Activated effector memory CD4-positive, alpha-beta T cell treated with anti-CD3 and anti-CD28 coated beads, Interleukin-2, amount 50 U/mL, for 16 hours (primary cell): ENCODE measurements at places on chromosomes 3 and 15.

- no peak for DNase-seq
These were observed 644.3 kb downstream of the NR2F2 start for GRCh38 chr15:96974761-96975160.

- DNase-seq: no peak
These were observed 145.9 kb downstream of the APBA2 start for GRCh38 chr15:29031502-29032228.

DNA sequence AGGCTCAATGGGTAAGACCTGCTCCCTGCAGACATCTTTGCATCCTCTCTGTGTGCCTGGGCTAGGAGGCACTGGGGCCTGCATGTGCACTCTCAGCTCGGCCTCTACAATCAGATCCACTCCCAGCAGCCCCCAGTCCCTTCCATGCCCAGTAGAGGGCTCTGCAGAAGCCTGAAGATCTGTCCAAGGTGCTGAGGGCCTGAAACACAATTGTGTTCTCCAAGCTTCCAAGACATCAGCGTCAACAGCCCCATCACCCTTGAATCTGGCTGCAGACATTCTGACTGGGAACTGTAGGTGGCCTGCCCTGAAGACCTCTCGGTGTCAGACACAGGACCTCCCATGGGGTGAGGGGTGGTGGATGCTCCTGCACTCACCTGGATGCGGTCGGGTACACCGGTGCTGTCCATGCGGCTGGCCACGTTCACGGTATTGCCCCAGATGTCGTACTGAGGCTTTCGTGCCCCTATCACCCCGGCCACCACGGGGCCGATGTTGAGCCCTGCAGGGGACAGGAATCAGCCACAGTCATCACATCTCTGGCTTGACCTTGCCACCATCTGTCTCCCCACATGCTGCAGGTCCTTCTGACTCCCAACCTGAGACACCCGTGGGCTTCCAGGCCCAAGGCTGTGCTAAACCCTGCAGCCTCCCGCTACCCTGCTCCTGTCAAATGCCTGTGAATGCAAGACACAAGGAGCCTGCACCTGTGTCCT is 84.7 kb downstream of the SEC22A start:
- DNase-seq: peak; percentile 58

GRCh38 chr3:161558236-161558635 is 61.6 kb downstream of the OTOL1 start:
- no peak for DNase-seq

DNA sequence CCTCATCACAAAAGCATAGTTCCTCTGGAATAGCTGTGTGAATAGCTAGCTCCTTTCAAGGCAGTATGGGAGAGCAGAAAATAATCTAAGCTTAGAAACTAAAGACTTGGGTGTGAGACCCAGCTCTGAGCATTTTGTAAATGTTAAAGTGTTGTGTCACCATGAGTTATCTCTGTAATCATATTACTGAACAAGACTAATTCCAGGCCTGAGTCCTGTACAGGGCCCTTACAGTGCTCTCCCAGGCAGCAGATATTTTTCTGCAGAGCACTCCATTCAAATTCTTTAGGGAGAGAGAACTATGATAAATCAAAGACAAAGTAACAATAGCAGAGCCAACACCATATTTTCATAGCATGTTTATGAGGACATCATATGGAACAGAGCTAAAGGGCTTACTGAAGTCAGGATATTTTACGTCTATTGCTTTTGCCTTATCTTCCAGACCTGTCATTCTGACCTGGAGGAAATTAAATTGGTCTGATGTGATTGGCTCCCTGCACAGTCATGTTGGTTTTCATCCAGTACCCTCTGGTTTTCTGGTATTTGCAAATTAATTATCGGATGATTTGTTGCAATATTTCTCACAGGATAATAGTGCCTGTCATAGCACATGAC is 172.6 kb upstream of the PPP2R3A start:
- DNase-seq: no peak

GRCh38 chr3:48885753-48886152 is 12.9 kb downstream of the SLC25A20 start:
- DNase-seq: no peak

DNA sequence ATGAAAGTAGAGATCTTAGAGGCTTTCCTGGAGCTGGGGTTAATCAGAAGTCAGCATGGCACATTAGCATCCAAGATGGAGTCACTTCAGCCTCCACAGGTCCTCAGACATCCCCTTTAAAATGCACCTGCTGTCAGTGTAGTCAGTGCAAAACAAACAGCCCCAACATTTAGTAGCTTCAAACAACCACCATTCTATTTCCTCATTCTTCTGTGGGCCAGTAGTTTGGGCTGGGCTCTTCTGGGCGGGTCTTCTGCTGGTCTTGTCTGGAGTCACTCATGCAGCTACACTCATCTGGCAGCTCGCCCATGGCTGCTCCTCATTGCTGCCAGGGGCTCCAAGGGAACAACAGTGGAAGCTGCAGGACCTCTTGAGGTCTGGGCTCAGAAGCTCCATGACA is 99.9 kb downstream of the TLE3 start:
- DNase-seq: no peak

DNA sequence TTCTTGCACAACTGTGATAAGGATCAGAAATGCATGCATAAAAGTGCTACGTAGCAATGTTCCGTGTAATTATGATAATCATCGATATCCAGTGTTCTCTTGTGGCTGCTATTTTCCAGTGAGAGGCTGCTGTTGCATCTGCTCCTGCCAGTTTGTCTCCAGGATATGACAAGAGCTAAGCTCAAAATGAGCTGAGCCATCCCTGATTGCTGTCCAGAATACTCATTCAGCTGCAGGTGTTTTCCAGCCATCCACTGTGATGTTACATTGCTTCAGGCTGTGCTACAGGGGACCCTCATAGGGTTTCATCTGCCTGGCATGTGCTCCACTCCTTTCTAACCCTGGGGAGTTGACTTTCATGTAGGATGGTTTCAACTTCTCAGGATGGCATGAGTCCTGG is 976.0 kb downstream of the ROBO1 start:
- no peak for DNase-seq

GRCh38 chr3:146091397-146091796 is 69.6 kb downstream of the PLOD2 start:
- DNase-seq: no peak

GRCh38 chr3:190003681-190004123 is 117.0 kb downstream of the P3H2 start:
- DNase-seq: no peak

DNA sequence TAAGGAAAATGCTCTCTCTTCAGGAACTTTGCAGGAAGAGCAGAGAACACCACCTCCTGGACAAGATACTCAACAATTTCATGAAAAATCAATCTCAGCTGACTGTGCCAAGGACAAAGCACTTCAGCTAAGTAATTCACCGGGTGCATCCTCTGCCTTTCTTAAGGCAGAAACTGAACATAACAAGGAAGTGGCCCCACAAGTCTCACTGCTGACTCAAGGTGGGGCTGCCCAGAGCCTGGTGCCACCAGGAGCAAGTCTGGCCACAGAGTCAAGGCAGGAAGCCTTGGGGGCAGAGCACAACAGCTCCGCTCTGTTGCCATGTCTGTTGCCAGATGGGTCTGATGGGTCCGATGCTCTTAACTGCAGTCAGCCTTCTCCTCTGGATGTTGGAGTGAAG is 200.5 kb downstream of the AKAP13 start:
- peak; percentile 82 for DNase-seq

DNA sequence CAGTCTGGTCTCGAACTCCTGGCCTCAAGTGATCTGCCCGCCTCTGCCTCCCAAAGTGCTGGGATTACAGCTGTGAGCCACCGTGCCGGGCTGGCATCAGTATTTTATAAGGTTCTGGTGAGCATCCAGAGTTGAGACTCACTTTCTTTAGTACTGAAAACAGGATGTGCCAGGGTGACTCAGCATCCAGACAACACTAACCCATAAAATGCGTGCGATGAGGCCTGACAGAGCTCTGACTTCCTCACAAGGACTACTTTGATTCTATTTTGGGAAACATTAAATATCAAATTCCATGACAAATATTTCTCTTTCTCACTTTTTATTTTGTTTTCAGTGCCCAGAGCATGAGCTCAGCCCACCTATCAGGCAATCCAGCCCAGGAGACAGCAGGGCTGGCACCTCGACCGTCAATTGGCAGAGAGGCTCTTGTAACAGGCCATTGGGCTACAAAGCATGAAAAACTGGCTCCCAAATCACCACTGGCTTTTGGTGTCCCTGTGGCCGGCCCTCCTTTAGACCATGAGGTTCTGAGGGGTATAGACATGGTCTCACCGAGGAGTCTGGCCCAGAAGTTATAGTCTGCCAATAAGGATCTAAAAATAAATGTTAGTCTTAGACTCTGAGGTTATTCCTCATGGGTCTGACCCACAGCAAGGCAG is 75.0 kb downstream of the FEM1B start:
- no peak for DNase-seq

DNA sequence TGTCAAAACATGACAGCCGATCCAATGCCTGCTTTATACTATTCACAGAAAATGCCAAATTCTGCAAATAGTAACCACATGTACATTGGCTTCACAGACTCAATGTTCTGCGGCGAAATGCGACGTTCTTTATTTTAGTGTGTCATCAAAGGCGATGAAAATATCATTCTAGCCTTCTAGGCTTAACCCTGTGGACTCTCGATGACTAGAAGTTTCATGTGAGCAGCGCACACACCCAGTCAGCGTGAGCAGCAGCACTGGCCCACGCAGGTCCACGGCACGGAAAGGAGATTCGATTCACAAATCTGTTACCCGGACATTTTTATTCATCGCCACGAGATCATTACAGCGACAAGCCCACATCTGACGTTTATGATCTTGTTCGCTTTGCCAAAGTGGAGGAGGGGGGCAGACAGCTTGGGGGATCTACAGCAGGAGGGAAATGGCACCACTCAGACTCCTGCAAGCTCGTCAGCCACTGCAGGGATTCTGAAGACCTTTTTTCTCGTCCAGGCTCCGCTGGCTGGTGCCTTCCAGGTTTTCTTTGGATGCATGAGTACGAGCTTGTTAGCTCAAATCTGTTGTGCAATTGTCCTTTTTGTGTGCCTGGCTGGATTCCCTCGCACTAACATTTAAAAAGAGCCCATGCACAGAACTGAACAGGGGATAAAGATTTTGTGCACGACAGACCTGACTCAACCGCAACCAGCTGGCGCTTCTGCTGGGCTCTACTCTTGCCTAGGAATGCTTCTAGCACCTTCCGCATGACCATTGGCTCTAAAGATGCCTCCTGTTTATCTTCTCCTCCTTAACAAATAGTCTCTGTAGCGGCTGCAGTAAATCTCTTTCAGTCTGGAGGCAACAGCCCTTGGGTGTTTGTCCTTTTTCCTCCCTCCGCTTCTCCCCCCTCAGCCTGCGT is 938.4 kb downstream of the MCTP2 start:
- no peak for DNase-seq

DNA sequence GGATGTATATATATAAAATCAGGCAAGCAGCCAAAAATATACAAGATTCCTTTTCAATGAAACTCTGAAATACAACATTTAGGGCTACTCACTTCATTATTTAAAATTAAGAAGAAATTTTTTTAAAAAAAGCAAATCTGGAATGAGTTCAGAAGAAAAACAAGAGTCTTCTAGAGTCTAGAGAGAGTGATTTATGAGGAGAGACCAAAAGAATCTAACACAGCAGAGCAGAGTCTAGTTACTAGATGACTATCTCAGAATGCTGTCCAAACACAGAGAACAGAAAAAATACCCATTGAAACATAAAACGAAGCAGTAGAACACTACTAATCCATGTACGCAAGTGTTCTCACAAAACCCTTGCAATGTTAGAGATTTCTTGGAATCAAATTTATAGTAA is 275.2 kb upstream of the CBLB start:
- no peak for DNase-seq

GRCh38 chr3:15726043-15726442 is 71.7 kb downstream of the ANKRD28 start:
- DNase-seq: no peak

DNA sequence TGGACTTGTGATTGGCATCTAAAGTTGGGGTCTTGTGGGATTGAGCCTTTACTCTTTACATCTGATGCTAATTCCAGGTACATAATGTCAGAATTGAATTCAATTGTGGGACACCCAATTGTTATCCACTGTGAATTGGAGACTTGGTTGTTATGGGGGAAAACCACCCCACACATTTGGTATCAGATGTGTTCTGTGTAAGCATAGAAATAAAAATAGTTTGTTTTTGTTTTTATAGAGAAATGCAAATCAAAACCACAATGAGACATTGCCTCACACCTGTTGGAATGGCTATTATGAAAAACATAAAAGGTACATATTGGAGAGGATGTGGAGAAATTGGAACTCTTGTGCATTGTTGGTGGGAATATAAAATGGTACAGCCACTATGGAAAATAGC is 58.5 kb downstream of the CPA3 start:
- no peak for DNase-seq

- DNase-seq: no peak
These were observed 7.6 kb downstream of the HDC start for GRCh38 chr15:50257924-50258323.

DNA sequence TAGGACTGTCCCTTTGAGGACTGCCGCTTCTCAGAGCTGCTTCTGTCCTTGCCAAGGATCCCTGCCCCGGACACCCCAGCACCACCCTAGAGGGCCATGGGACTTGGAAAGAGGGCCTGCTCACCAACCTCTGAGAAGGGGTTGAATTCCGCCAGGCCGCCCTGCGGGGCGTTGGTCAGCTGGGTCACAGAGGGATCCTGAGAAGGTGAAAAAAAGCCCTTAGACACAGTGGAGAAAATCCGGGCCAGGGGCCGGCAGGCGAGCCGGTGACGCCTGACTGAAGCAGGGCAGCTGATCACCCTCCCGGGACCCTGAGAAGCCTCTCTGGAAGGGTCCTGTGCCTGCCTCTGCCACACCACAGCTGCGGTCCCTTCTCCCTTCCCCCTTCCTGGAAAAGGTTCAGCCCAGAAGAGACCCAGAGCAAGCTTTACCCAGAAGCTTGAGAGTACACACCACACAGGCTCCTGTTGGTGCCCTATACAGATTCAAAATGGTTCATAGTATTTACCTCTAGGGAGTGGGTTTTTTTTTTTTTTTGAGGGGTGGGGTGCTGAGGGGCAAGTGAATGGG is 11.6 kb upstream of the ULK3 start:
- no peak for DNase-seq

- no peak for DNase-seq
These were observed 39.3 kb upstream of the PPP4R2 start for GRCh38 chr3:72957297-72957696.

- no peak for DNase-seq
These were observed 155.6 kb downstream of the TIGIT start for GRCh38 chr3:114449271-114450007.

- no peak for DNase-seq
These were observed 38.5 kb upstream of the FAN1 start for GRCh38 chr15:30865257-30865656.
